Activated CD4-positive, alpha-beta T cell treated with anti-CD3 and anti-CD28 coated beads, Interleukin-2, amount 10 ng/mL, durations not matched to agents 7 days and 5 days (primary cell): ENCODE measurements at places on chromosomes 1 and 21.

DNA sequence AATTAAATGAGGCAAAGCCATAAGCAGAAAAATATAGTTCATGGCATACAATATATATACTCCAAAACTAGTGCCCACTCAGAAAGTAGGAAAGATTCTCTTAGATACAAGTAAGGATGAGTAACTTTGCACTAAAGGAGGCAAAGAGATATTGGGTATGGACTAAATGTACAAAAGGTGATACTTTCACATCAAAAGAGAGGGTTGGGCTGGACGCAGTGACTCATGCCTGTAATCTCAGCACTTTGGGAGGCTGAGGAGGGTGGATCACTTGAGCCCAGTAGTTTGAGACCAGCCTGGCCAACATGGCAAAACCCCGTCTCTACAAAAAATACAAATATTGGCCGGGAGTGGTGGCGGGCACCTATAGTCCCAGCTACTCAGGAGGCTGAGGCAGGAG, 6.7 kb downstream of the KYAT3 start:
- no peak for DNase-seq

DNA sequence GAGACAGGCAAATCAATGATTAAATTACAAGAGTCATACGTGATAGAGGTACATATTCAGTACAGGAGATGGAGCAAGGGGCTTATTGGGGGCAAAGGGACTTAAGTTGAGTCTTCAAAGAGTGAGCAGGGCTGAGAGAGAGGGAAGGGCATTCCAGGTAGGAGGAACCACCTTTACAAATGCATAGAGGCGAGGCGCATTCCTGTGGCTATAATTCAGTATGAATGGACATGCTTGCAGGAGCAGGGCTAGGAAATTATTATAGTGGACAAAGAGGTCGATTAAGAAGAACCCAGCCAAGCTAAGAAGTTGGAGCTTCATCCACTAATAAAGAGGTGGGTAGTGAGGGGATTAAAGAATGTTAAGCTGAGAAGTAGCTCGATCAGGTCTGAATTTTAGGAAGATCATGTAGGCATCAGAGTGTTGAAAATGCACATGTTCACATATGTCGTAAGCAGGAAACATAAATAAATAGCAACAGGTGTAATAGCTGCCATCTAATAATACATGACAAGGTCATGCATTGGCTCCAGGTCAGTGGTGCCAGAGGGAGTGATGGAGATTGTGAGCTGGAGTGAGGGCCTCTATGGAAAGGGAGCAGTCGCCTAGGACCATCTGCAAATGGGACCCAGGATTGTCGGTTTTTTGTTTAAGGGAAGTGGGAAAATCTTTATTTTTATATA, 12.0 kb upstream of the HNRNPU start:
- DNase-seq, result no peak

DNA sequence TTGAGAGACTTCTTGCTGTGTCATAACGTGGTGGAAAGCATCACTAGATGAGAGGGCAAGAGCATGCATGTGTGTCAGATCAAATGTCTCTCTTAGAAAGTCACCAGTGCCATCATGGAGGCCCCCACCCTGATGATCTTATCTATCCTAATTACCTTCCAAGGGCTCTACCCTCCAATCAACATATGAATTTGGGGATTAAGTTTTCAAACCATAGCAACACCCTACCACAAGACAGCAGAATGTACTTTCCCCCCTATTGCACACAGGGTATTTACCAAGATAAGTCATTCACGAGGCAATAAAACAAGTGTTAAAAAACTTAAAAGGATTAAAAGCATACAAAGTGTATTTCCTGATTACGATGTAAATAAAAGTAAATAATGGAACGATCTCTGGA, 515.6 kb downstream of the LMO4 start:
- no peak for DNase-seq

DNA sequence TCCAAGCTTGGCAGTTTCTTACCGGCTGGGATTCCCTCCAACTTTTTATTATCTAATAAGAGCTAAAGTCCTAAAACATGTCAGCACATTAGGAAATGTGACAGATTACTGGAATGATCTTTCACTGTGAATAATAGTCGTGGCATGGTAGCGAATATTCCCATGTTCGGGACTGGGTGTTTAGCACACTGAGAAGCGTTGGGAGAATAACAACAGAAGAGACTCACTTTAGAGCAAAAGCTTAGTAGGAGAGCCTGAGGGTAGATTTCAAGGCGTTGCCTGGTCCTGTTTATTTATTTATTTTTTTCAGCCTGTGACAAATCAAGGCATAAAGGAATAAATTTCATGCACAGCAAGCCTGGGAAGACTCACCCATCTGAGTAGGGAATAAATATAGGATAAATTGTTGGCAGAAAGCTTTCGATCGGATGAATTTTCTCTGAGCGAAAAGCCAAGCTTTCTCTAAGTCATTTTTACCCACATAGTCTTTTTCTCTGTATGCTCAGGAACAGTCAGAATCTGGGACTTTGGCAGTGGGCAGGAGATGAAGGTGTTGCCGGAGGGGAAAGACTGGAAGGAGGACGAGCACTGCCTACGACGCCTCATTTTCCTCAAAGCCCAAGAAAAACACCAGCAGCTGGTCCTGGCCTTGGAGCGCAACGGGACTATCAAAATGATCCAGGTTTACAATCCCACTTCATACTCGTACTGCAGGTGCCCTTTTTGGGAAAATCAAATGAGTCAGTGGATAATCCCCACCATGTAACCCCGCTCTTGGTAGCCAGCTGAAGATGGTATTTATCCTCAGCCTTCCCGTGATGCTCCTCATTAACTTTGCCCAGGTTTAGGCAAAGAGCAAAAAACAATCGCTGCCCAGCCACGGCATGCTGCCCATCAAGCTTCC, 97.2 kb downstream of the WDR64 start:
- no peak for DNase-seq

DNA sequence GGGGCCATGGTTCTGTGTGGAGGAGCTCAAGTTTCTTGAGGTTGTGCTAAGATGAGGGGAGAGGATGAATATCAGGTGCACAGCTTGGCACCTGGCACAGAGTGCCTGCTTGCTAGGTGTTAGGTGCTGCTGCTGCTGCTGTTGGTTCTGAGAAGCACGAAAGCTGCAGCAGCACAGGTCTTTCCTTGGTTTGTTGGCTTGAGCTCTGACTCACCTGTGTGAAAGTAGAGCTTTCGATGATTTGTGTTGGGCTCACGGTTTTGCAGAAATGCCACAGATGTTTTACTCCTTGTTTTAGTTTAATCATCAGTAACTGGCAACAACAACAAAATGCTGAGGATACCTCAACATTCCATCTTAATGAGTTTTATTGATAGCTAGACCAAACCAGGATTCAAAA, 221.6 kb downstream of the BRINP2 start:
- DNase-seq, result no peak

DNA sequence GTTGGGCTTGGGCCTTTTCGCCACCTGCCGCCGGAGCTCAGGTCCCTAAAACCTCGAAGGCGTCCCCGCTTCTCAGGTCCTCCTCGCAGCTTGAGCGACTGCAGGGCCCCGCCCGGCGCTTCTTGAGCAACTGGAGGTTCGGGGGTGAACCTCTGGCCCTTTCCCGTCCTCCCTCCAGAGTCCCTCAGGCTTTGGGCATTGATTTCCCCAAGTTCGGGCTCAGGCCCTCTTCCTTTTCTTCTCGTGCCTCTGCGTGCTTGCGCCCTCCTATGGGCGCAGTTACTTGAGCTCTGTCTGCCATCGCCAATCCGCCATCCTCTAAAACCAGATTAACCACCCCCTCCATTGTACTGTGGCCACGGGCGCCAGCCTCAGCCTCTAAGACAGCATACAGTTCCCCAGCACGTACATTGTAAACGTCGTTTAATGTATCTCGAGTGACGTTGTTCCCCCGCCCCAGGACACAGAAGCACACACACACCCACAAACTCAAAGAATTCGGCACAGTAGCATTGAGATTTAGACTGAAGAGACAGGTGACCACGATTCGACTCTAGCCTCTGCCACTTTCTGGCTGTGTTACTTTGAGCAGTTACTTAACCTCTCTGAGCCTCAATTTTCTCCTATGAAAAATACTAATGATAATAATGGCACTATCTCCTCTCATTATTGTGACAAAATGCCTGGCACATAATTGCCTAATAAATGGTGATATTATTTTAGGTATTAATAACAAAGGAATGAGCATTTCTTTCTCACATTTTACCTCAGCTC, 22.6 kb downstream of the BTG2 start:
- DNase-seq, result peak; percentile 84

GRCh38 chr1:236515443-236515958, 8.3 kb upstream of the LGALS8 start:
- DNase-seq, result no peak

- DNase-seq, result no peak
Observed at GRCh38 chr1:172135978-172136610, 284.4 kb upstream of the C1orf105 start.

GRCh38 chr21:31460980-31461379, 116.9 kb upstream of the TIAM1 start:
- DNase-seq, result no peak

GRCh38 chr1:94793296-94793656, 26.9 kb upstream of the SLC44A3 start:
- DNase-seq, result no peak

- no peak for DNase-seq
Observed at GRCh38 chr21:45533846-45534635, 8.2 kb downstream of the SLC19A1 start.

DNA sequence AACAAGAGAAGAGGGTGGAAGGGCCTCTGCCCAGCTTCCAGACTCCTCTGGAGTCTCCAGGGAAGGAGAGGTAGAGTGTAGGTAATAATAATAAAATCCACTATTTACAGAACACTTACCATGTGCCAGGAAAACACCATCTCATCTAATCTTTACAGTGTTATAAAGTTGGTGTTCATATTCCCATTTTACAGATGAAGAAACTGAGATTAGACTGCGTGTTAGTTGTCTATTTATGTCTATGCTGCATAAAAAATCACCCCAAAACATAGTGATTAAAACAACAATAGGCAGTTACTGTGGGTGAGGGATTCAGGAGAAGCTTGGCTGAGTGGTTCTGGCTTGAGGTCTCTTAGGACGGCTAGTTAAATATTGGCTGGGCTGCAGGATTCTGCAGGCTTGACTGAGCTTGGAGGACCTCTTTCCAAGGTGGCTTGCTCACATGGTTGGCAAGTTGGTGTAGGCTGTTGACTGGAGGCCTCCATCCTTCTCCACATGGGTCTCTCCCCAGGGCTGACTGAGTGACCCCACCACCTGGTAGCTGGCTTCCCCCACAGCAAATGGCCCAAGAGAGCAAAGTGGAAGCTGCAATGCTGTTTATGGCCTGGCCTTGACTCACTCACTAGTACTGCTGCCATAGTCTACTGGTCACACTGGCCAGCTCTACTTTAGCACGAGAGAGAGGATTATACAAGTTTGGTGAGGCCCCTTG, 6.5 kb upstream of the ALX3 start:
- DNase-seq, result no peak

GRCh38 chr1:57385336-57385735, 38.5 kb downstream of the DAB1 start:
- DNase-seq, result no peak

GRCh38 chr1:39063775-39064174, 37.6 kb downstream of the NDUFS5 start:
- DNase-seq, result no peak

DNA sequence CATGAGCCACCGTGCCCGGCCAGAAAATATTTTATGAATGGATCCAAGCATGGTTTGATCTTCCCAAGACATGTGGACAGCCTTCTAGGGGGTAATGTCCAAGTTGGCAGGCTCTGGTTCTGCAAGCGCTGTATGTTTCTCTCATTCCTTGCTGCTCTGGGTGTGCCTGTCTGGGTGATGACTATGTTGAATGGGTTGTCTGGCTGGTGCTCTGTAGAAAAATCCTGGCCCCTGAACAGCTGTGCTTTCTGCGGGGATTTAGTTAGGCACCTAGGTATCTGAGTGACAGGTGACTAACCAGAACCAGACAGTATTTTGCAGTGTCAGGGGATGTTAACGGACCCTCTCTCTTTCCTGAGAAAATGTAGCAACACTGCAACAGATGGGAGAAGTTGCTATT, 14.1 kb downstream of the HUNK start:
- DNase-seq, result no peak

DNA sequence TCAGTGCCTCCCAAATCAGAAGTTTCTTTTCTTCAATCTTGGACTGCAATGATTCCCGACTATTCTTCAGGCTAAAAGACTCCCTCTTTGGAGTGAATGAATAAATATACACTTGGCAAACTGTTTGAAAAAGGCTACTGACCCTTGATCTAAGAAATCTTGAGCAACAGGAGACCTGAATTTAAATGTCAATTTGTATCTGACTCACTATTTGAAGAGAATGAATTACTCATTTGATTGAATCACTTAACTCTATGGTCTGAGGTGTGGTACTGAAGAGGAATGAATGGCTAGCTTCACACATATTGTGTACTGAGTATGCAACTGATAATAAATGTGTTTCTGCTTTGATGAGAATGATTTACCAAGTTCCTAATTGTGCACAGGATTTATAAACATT, 4.6 kb upstream of the SMG7 start:
- DNase-seq, result no peak

GRCh38 chr1:89831462-89832120, 10.8 kb downstream of the LRRC8D start:
- DNase-seq, result no peak

DNA sequence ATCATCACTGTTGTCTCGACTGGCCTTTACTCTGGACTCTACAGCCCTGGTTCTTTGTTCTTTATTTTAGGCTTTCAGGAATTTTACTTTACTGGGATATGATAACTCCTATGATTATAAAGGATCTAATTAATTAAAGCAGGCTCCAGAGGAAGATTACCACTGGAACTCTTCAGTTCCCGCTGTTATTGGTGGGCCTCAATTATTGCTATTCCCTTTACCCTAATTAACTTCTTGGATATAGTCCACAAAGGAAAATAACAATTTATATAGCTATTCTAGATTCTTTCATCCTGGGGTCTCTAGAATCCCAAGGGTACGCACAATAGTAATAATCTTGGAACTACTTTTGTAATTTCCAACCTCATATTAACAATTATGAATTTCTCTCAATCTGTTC, 8.5 kb upstream of the OVAAL start:
- DNase-seq, result no peak

GRCh38 chr1:89833183-89834082, 12.6 kb downstream of the LRRC8D start:
- no peak for DNase-seq

GRCh38 chr1:21703318-21703963, 34.3 kb upstream of the RAP1GAP start:
- no peak for DNase-seq

DNA sequence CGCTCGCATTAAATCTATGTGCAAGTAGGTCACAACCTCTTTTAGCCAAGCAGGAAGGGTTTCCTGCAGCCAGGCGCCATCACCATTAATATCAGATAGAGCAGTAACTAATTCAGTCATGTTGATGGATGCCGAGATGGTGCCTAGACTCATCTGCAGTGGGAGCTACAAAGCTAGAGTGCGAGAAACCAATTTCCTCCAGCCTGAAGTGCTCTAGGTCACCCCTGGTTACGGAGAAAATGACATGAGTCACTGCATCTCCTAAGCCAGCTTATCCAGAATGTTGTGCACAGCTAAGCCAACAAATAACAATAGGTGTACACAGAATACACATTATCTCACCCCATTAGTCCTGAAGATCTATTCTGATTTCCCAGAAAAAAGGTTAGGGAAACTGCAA, 36.0 kb downstream of the OVAAL start:
- no peak for DNase-seq

GRCh38 chr1:114725230-114725629, 8.7 kb upstream of the NRAS start:
- DNase-seq, result no peak

GRCh38 chr1:12756273-12756672, 10.3 kb downstream of the CFAP107 start:
- DNase-seq, result no peak

- no peak for DNase-seq
Observed at GRCh38 chr1:93729906-93730305, 48.3 kb upstream of the BCAR3 start.
